ENCODE measurements at places on chromosomes 7 and 10.

DNA sequence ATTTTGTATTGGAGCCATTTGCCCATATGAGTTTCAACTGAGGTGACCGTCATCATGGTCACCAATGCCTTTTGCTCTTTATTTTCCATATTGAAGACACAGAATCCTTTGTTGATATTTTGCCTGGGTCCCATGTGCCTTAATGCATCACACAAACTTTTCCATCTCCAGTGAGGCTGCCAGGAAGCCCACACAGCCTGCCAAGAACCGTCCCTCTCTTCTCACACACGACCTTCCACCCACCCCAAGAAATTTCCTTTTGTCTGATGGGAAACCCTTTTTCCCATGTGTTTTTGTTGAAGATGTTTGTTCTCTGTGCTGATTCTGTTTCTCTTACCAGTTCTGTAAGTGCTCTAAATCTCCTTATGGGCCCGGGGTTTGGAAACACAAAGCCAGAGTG is 168.9 kb downstream of the CSTF2T start:
- DNase-seq: no peak

DNA sequence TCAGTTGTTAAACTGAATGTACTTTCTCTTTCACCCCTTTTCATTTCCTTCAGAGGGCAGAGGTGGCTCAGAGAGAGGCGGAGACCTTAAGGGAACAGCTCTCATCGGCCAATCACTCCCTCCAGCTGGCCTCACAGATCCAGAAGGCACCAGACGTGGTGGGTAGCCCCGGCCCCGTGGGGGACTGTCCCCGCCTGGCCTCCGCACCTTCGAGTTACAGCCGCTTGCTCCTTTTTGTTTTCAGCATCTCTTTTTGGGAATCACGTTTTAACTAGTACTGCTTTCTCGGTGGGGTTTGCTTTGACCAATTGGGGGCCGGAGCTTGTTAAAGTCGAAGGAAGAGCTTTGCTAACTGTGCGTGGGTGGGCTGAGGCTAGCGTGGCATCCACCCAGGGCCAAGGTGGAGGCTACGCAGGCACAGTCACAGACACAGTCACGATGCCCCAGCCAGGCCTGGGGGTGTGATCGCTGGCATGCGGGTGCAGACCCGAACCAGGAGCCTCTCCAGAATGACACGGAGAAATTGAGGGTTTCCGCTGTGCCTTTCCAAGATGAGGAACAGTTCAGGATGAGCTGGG is 116.2 kb upstream of the SH2B2 start:
- no peak for DNase-seq

DNA sequence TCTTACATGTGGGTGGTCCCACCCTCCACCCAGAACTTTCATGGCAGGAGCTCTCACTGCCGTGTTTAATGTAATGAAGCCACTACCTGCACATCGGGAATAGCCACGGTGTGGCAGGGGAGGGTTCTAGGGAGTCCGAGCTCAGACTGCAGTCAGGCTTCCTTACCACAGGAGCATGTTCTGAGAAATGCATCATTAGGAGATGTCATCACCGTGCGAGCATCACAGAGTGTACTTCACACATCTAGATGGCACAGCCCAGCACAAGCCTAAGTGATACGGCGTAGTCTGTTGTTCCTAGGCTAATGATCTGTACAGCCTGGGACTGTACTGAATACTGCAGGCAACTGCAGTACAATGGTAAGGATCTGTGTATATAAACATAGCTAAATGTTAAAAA is 153.0 kb upstream of the LANCL2 start:
- no peak for DNase-seq

DNA sequence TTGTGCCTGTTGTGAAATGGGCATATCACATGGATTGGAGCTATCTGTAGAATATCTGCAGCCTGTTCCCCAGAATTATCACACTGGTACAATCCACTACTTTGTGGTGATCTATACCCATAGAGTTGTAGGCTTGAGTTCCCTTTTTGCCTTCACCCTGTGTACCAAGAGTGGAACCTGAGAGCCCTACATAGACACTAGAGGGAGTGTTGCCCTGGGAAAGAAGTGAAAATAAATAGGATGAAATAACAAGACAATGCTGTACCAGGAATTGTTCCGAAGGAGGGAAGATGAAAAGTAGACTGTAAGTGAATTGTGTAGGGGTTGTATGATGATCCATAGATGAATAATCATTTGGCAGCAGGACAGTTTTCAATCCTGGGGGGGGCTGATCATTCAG is 9.0 kb downstream of the SORCS3 start:
- no peak for DNase-seq

- DNase-seq: no peak
Measured at GRCh38 chr7:130201796-130202195, 3.4 kb downstream of the TMEM209 start.

DNA sequence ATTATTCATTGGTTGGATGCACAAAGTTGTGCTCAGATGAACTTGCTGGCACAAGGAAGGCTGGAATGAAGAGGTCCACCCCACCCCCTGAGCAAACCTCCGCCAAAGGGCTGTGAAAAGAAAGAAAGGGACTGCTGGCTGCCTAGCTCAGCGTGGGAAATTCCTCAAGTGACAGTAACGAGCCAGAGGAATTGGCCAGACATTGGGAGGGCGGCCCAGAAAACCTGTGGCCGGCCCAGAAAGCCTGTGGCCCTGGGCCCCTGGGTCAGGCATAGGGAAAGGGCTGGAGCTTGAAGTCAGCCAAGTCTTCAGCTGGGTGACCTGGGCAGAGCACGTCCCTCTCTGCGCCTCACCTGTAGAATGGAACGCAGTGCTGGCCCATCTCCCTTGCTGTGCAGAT is 30.6 kb upstream of the CTBP2 start:
- DNase-seq: no peak

- DNase-seq: no peak
Measured at GRCh38 chr10:121414366-121415062, 183.7 kb downstream of the FGFR2 start.

- no peak for DNase-seq
Measured at GRCh38 chr7:30201921-30202320, 67.1 kb downstream of the MTURN start.

GRCh38 chr7:1912593-1913465 is 242.8 kb downstream of the ELFN1 start:
- no peak for DNase-seq

DNA sequence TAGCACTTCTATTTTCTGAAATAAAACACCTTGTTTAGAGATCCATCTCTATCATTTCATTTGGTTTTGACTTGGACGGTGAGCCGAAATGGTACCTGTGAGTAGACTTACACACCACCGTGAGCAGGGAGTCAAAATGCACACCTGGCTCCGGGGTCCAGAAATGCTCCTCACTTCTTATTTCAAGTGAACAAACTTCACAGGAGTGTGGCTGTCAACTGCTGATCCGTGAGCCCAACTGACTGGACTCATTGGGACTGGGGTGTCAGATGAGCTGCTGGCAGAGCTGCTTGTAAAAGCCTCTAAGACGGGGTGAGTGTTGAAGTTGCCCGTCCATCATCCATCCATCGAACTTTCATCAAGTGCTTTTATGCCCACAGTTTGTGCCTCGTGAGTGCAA is 435.5 kb downstream of the GLRX3 start:
- no peak for DNase-seq

GRCh38 chr7:2575733-2576340 is 17.1 kb downstream of the IQCE start:
- DNase-seq: no peak

DNA sequence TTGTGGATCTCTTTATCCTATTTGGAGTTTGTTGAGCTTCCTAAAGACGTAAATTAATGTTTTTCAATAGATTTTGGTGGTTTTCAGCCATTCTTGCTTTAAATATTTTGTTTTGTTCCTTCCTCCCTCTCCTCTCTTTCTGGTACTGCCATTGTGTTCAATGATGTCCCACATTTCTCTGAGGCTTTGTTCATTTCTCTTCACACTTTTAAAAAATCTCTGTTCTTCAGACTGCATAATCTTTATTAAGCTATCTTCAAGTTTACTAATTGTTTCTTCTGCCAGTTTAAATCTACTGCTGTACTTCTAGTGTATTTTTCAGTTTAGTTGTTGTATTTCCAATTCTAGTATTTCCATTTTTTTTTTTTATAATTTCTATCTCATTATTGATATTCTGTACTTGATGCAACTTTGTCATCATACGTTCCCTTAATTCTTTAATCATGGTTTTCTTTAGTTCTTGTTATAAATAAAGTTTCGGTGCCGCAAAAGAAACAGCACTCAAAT is 45.6 kb upstream of the FZD9 start:
- no peak for DNase-seq

DNA sequence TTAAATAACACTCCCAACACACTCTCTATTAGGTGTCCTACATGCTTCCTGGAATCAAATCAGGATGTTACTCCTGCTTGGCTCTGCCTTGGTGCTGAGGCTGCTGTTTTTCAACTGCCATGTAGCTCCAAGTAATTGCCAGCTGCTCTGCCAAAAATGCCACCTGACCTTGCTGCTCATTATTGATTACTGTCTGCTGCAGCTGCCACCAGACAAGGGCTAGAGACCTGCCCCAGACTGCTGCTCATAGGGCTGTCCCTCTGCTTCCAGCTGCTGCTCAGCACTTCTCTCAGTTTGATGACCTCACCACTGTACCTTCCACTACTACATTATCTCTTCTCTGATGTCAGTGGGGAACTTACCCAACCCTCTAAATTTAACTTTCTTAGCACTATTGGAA is 102.5 kb downstream of the PCLO start:
- no peak for DNase-seq

GRCh38 chr10:7409732-7410168 is 1.1 kb downstream of the SFMBT2 start:
- no peak for DNase-seq

DNA sequence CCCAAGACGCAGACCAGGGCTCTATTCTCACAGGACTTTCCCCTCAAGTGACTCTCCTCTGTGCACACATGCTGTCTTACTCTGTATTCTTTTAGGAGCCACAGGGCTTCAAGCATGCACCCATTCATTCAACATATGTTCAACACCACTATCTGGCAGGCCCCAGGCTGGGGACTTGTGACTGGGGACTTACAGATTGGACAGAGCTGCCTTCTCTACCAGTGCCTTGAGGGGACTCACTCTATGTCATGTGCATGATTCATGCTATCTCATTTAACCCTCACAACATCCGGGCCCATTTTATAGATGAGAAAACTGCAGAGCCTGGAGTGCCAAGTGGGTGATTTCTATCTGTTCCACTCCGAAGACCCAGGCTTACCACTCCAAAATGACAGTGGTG is 34.3 kb downstream of the MYL10 start:
- no peak for DNase-seq

GRCh38 chr10:47452495-47453140 is 31.3 kb downstream of the ANXA8 start:
- no peak for DNase-seq

DNA sequence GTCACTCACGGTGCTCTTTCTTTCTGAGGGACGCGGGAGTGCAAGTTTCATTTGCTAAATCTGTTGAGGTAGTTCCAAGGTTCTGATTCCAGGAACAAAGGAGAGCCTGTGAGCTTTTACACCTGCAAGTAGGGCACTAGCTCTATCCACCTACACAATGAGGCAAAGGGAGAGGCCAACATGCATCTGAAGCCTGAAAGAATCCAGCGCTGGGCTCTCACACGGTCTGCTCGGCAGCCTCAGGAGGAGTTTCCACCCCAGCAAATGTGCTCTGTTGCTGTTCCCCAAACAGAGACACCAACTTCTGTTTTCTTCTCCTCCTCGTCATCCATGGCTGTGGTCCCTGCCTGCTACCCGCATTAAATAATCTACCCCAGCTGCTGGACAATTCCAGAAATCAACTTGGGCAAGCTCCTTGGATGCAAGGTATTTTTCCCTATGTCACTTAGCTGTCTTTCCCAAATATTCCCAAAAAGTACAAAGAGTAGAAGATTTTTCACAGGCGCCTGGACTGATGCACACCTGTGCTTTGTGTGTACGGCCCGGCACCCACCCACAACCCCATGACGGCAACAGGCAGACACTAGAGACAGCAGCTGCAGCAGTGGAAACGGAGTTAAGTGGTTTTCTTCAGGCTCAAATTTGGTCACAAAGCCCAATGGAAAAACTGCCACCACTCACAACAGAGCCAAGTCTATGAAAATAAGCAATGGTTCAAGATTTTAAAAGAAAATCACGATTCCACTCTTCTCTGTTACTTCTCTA is 176.8 kb downstream of the ZMYND11 start:
- no peak for DNase-seq

GRCh38 chr7:11895337-11895736 is 63.3 kb upstream of the THSD7A start:
- DNase-seq: no peak

DNA sequence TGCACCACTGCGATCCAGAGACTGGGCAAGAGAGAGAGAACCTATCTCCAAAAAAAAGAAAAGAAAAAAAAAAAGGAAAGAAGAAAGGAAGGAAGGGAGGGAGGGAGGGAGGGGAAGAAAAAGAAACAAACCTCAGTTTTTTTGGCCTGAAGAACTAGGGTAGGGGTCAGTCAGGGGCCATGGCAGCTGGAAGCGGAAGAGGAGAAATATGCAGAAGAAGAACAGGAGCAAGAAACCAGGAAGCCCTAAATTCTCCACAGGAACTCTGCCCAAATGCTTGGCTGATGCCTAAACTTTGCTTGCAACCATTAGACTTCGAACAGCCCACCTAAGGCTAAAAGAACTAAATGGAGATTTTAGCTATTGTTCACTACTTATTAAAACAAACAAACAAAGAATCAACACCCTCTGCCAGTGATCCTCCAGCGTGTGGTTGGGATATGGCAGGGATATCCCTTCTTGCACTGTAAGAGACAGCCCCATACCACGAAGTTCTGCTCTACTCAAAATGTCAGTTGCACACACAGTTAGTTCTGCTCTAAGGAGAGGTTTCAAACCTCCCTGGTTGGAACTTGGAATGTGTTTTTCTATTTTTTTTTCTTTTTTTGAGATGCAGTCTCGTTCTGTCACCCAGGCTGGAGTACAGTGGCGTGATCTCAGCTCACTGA is 139.5 kb downstream of the FAM107B start:
- DNase-seq: no peak

GRCh38 chr7:33632840-33633525 is 272.4 kb upstream of the BMPER start:
- no peak for DNase-seq

DNA sequence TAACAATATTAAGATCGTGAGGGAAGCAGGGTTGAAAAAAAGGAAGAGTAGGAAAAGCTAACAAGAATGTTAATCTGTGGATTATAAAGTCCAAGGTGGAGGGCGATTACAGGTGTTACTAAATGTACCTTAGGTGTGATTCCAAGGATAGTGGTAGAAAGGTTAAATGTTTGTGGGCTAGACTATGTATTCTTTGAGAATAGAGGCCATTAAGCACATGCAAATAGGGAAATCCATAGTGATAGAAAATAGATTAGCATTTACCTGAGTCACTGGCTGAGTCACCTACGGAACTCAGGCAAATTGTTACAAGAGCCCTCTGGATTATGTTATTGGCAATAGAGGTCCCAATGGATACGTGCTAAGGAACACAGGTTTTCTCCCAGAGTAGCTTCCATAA is 9.0 kb downstream of the MGAM2 start:
- DNase-seq: no peak

GRCh38 chr10:49484486-49485235 is 54.3 kb downstream of the ERCC6 start:
- DNase-seq: no peak

Measured in stimulated activated CD8-positive, alpha-beta memory T cell treated with anti-CD3 and anti-CD28 coated beads, Interleukin-12 subunit alpha, Interleukin-12 subunit beta, amount 100 ng/mL, for 1 hour (primary cell).